ENCODE measurements at places on chromosomes 11 and 22. TPM values are rescaled to one million over a fixed set of nuclear protein-coding genes. Genes with fewer than 3 reads are reported as not detected.

The OR51G1 gene
- polyA plus RNA-seq, result not detected

The SLC37A2 gene
- polyA plus RNA-seq, result 10.4 TPM

The OR8A1 gene
- not detected for polyA plus RNA-seq

The SEZ6L gene
- polyA plus RNA-seq, result 0.05 TPM

The CABP7 gene
- polyA plus RNA-seq, result 0.12 TPM

The CRACR2B gene
- polyA plus RNA-seq, result 44.4 TPM

The BATF2 gene
- polyA plus RNA-seq, result 3.7 TPM

The NEFH gene
- polyA plus RNA-seq, result 0.22 TPM

The CLDN5 gene
- 548 TPM for polyA plus RNA-seq

The UBQLNL gene
- 0.39 TPM for polyA plus RNA-seq

The HDHD5 gene
- polyA plus RNA-seq, result 19.8 TPM

The CHRDL2 gene
- polyA plus RNA-seq, result 4.4 TPM

The OR8G1 gene
- not detected for polyA plus RNA-seq

The APLP2 gene
- polyA plus RNA-seq, result 235 TPM

The ALG12 gene
- 13.6 TPM for polyA plus RNA-seq

The OR51B5 gene
- 0.10 TPM for polyA plus RNA-seq
